ENCODE measurements at places on chromosomes 1 and 21.

DNA sequence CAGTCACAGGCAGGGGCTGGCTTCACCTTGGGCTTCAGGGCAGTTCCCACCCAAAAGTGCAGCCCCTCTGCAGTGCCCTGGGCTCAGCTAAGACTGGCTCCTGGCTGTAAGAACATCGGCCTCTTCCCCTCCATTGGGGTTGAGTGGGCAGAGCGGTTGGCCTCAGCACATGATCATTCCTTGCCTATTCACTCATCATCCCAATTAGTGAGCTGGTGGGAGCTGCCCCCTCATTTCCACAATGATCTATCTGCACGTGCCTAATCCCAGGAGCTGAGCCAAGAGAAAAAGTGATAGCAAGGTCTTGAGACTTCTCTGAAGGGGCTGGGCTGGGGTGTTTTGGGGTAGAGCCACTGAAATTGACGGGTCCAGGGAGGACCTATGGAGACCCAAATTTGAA is 133.6 kb downstream of the SYF2 start:
- DNase-seq = no peak

DNA sequence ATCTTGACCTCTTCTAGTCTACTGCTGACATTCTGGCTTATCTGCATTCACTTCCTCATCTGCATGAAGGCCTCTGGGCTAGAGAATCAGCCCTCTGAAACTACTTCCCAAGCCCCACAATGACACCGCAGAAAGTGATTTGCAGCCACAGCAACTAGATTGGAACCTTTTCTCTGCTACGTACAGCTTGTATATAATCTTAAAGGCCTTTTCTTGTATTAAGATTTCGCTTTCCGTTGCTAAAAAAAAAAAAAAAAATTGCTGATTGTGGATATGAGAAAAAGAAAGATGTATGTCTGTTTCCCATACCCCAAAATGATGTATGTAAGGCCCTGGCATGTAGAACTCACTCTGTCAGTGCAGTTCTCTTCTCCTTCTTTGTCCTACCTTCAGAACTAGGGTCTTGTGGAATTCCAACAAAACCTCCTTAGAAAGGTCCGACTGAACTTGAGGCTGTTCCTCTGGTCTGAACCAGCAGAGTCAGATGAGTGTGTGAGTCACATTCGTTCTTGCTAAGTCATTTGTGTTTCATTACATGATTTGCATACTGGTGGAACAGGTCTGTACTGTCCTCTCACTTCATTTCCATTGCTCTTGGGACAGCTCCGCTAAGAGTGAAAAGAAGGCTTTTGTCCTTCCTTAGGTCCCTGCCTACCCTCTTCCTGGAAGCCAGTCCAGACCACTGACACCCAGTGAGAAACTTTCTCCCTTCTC is 62.7 kb downstream of the PLPP3 start:
- no peak for DNase-seq

DNA sequence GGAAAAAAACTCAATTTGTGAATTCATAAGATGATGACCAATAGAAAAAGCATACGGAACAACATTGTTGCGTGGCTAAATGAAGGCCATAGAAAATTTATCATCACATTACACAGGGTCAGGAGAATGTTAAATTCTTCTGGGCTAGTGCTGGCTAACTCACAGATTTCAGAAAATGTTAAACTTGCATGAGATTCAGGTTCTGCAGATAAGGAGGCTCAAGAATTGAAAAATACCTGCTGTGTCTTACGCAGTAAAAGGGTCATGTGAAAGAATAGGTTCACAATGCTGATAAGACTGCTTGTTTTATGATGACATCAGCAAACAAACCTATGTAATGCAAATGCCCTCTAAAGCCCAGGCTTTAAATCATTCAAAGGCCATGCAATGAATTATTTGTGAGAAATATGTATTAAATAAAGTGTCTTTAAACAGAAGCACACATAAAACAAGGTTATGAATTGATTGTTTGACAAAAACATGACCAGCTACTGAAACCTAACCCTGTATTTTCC is 378.8 kb downstream of the USP25 start:
- no peak for DNase-seq

GRCh38 chr1:220942278-220942677 is 63.0 kb downstream of the HLX start:
- DNase-seq = no peak

GRCh38 chr1:10779201-10779600 is 17.2 kb downstream of the CASZ1 start:
- no peak for DNase-seq

- DNase-seq = no peak
Observed at GRCh38 chr1:198102454-198102827, 54.4 kb upstream of the NEK7 start.

DNA sequence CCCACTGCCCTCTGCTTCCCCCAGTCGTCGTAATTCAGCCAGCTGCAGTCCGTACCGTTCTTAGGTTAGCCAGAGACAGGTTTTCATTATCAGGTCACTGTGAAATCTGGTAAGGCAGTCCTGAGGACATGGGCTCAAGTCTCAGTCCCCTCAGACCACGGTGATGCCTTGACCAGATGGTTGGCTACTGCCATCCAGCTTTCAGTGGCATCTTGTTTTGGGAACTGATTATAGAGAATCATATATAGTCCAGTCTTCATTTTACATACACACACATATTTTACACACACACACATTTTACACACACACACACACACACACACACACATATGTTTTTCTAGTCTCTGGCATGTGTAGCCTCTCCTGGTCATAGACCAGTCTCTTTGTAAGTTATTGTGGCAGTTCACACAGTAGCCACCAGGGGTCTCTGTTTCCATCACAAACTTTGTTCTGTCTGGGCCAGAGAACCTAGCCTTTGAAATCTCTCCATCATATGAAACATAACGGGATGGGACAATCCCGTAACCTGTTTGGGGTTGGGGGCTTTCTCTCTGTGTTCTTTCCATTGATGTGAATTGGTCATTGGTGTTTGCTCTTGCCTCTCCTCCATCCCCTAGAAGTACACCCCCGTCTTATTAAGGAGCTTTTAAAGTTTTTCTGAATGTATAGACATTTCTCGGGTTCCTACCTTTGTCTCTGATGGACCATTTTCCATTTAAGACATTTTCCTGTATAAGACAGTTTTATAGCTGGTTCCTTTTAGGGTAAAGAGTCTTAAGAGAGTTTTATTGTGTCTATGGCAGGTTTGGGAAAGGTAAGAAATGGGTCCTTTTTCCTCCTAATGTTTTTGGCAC is 8.4 kb upstream of the IKBKE start:
- DNase-seq = peak; percentile 39

DNA sequence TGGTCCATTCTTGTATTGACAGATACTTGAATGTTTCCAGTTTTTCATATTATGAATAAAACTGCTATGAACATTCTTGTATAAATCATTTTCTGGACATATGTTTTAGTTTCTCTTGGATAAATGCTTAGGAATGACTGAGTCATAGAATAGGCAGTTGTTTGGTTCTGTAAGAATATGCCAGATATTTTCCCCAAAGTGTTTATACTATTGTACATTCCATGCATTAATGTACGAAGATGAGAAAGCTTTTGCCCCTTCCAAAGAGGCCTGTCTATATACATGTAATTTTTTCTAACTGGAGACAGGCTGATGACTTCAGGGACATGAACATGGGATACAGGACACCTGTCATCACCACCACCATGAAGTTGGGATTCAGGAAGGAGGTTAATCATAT is 11.3 kb downstream of the NBPF3 start:
- DNase-seq = no peak

DNA sequence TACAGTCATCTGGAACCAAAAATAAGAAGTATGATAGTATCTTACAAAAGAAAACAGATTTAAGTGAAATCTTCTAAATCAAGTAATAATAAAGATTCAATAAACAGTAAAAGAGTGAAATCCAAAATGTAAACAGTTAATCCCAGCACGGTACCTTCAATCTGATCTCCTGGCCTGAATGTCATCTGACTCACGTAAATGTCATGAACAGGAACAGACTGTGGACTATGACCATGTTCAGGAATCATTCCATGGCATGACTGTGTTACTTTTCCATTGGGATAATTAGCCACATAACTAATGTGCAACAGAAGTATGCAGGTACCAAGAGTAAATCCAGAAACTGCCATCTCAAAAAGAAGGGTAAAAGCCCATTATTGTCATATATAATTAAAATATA is 18.0 kb downstream of the FRRS1 start:
- DNase-seq = no peak

- no peak for DNase-seq
Observed at GRCh38 chr1:119647228-119647733, 785 bp downstream of the ZNF697 start.

DNA sequence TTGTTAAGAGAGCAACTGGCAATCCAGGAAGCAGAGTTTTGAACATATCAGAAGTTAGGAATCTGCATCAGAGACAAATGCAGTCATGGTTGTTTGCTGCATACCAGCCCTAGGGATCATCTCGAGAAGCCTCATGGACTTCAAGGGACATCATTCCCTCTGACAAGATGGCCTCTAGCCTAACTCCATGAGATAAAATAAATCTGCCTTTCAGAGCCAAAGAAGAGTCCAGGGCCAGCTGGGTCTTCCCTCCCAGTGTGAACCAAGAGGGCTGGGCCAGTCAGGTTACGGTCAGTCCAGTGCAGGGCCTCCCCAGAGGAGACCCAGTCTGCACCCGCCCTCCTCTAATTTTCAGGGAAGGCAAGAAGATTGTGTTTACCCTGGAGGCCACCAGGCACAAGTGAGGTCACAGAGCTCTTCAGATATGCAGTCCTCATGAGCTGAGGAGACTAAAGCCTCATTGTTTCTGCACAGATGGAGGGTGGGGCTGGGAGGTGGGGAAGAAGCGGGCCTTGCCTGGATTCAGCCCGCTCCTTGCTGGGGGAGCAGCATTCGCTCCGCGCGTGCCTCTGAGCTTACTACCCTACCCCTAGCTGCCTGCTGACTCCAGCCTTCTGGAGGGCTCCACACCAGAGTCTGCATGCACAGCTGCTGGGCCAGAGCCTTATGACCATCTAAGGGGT is 52.8 kb downstream of the CAPN2 start:
- no peak for DNase-seq

- DNase-seq = peak; percentile 44
Observed at GRCh38 chr1:155320661-155321617, at the start of gene RUSC1. Gene RUSC1 (plus strand): TSS chr1:155320894. CDS start chr1:155321774, 880 bp downstream.

GRCh38 chr1:66275083-66275482 is 258.9 kb upstream of the SGIP1 start:
- no peak for DNase-seq

GRCh38 chr1:91513160-91513559 is 12.5 kb downstream of the CDC7 start:
- DNase-seq = no peak

DNA sequence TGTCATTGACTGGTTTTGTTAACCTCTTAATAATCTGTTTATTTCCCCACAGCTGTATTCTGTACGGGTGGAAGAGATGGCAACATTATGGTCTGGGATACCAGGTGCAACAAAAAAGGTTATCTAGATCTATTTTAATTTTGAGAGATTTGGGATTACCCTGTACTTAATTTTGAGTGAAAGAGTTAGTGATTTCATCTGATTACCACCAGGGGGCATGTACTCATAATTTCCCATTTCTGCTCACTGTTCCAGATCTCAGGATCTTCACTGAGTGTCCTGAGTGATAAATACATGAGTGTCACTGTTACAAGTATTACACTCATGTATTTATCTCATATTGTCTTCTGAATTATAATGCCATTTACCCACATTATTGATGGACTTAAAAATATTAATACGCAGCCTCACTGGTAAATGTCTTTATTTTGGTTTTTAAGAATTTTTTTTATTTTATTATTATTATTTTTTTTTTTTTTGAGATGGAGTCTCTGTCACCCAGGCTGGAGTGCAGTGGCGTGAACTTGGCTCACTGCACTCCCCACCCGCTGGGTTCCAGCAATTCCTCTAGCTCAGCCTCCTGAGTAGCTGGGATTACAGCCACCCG is 27.4 kb downstream of the DTL start:
- no peak for DNase-seq

Measured in stimulated activated CD8-positive, alpha-beta memory T cell treated with anti-CD3 and anti-CD28 coated beads, Interleukin-15, amount 100 ng/mL, for 24 hours (primary cell).